Lower leg skin (tissue), 4 donors: ENCODE measurements at places on chromosomes 4 and X. TPM values are rescaled to one million over a fixed set of nuclear protein-coding genes. Genes with fewer than 3 reads are reported as not detected.
A peak's percentile ranks its signal among the peaks of the same experiment; 100 is the strongest.

The F8 gene
- 7.0 TPM for total RNA-seq

The BEX1 gene
- total RNA-seq = not detected

The SPANXA1 gene
- total RNA-seq = not detected

The SSX5 gene
- total RNA-seq = not detected

The CFI gene
- total RNA-seq = 2.7 TPM

The ZNF827 gene
- 2.9 TPM for total RNA-seq

The TREX2 gene
- total RNA-seq = 98.1 TPM

The GLOD5 gene
- not detected for total RNA-seq

DNA sequence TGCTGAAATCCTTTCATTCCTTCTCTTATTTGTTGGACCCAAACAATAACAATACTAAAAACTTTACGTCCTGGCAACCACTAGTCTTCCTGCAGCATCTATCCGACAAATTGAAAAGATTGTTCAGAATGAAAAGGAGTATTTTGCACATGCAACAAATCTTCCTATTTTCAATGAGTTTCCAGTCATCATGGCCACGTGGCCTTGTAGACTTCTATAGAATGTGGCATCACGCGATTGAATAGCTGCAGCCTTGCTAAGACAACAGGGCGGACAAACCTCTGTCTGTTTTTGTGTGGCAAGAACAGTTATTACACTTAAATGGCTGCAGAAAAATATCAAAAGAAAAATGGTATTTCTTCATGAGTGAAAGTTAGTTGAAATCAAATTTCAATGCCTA lies 297.9 kb upstream of the LCORL start:
- no peak for DNase-seq

DNA sequence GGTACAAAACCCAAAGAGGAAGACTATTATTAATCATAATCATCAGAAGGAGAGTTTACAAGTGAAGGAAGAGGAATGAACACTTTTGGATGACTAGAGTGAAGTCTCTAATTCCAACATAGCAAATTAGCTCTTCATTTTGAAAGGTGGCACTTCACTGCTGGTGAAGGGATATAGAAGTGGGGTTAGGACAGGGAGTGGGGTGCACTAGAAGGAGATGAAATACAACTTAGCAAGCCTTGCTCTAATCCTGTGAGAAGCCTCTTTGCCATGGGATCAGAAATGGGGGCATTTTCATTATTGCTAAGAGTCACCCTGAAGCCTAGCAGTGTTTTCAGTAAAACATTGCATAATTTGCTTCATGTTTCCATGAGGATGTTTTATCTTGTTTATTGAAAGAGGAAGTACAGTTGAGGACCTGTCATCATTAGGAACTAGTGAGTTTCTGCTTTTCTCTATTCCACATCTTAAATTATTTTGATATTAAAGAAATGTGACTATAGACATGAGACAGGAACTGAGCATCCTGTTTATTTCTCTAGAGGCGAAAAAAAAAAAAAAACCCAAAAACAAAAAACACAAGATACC lies 9.3 kb upstream of the GRPR start:
- DNase-seq = no peak

DNA sequence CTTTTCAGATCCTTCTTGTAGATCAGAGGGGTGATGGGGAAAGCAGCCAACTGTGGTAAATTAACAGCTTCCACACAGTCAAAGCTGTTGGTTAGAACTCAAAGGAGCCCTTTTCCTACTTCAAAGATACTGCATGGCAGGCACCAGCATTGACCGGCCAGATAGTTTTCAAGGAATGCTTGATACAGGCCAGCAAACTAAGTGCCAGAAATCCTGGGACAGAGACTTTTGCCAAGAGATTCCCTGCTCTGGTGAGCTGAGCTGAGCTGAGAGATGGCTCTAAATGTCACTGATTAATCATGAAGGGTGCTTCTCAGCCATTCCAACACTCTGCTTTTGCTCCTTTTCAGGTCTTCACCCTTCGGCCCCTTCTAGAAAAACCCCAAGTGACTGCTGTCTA lies 131.6 kb upstream of the MED14 start:
- DNase-seq = no peak

- DNase-seq = no peak
Observed at GRCh38 chr4:15144967-15145295, 142.7 kb downstream of the CPEB2 start.

- DNase-seq = peak; percentile 21
Observed at GRCh38 chrX:72620550-72621145, 48.0 kb upstream of the HDAC8 start.

GRCh38 chr4:133641191-133641590 lies 492.1 kb downstream of the PCDH10 start:
- DNase-seq = no peak

DNA sequence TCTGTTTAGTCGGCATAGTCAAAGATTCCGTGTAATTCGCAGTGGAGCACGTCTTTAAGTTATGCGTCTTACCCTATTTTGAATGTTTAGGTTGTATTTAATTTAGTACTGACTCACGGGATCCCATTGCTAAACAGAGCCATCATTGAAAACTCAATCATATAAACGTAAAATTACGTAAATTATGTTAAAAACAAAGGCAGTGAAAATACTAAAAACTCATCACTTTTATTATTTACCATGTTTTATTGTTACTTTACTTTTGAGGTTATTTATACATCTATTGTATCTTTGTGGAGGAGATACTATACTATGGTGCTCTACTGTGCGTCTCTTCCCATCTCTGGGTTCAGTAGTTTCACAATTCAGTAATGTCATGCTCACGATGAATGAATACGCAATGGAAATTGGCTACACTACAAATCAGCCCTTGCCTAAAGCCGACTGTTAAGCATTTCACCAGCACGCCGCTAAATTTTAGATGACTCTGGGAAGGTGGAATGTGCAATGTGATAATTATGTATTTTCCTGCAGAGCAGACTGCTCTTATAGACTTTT lies 944 bp downstream of the FUNDC2 start:
- no peak for DNase-seq

DNA sequence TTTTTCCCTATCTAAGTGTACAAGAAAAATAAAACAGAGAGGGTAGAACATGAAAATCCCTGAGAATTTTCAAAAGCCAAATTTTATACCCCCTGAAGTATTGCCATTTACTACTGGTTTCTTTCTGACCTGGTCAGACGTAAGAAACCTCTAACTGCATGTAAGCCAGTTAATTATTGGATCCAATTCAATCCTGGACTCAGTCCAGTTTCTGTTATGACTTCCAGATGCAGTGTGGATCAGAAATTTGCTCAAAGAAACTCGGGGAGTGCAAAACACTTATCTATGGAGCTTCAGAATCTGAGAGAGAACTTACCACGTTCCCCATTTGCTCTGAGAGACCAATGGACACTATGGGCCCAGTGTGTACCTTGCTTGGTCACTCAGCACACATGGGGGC lies 383.5 kb downstream of the KLHL4 start:
- DNase-seq = no peak

DNA sequence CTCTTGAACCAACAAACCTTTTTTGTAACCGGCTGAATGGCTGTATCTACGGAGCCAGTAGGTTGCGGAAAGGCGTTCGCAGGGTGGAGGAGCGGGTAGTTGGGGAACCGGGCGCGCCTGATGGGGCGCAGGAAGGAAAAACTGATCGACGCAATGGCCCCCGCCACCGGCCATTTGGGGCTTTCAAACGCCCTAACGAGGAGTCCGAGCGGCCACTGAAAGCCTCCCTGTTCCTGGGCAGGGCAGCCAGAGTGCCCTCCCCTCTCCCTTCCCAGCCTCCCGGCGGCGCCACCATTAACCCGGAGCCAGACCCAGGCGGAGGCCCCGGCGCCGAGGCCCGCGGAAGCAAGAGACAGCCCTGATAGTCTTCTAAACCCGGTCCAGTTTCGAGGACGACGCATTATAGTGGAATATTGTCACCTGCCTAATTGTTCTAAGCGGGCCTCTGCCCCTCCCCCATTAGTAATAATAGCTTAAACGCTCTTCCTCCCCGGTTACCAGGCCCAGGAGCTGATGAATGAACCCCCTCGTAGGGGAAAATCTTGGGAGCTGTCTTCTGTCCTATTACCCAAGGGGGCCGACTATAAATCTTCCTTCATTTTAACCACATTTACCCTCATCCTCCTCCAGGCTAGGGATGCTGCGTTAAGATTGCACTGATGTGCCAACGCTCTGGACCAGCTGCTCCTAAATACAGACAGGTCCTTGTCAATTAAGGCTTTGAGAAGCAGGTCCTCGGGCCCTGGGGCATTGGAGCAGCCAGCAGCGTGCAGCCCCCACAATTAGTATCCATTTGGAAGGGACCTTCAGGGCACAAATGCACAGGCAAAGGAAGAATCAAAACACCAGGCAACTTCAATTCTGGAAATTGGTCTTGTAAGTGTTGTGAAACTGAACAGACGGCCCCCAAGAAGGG lies 61.6 kb upstream of the TMEM33 start:
- DNase-seq = no peak

- no peak for DNase-seq
Observed at GRCh38 chrX:107935200-107935599, 47.0 kb downstream of the TEX13B start.
